ENCODE measurements at places on chromosomes 3 and 15.

- DNase-seq = no peak
Observed at GRCh38 chr3:14823393-14823792, 4.6 kb downstream of the FGD5 start.

DNA sequence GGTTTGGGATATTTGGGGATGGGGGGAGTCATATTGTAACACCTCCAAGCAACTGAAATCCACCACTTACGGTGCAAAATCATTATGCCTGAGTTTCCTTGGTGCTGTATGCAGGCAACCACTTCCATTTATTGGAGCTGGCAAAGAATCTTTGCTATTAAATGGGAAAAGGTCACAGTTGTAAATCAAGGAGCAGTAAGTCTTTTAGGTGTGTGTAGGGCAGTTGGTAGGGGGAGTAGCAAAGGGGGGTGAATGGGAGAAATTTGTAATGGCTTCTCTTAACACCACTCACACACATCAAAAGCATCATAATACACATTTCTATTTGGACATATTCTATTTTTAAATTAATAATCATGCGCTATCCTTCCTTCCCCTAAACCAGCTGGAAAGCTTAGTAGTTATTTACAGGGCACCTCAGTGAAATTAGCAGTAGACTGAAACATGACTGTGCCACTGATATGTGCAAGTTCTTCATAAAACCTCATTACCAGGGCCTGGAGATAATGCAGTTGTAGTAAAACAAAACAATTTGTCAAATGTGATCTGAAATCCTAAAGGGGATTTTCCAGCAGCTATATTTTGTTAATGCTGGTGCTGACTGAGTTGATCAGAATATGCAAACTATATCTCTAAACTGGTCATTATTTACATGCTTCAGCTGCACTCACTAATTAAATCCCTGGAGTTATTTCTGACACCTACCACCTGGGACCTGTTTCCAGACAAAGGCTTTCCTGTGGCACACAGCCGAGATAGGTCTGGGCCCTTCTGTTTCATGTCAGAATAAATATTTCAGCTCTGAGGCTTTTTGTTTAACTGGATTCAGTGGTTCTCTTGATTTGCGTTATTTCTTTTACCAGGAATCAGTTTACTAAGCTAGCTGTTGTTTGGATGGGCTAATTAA lies 90.1 kb downstream of the B3GALNT1 start:
- no peak for DNase-seq

GRCh38 chr3:68771681-68772080 lies 160.7 kb downstream of the TAFA4 start:
- DNase-seq = no peak

- no peak for DNase-seq
Observed at GRCh38 chr3:14764331-14765059, 54.3 kb upstream of the FGD5 start.

- no peak for DNase-seq
Observed at GRCh38 chr15:56056626-56057025, 63.2 kb upstream of the NEDD4 start.

- no peak for DNase-seq
Observed at GRCh38 chr15:95499397-95499796, 831.1 kb upstream of the NR2F2 start.

- no peak for DNase-seq
Observed at GRCh38 chr15:96320107-96320506, 10.4 kb upstream of the NR2F2 start.

All from tibial artery (tissue), 4 donors.